ENCODE measurements at places on chromosomes 1 and 21. TPM values are rescaled to one million over a fixed set of nuclear protein-coding genes. Genes with fewer than 3 reads are reported as not detected.

The AMY1B gene
- total RNA-seq = not detected

The HES4 gene
- 2.0 TPM for total RNA-seq

DNA sequence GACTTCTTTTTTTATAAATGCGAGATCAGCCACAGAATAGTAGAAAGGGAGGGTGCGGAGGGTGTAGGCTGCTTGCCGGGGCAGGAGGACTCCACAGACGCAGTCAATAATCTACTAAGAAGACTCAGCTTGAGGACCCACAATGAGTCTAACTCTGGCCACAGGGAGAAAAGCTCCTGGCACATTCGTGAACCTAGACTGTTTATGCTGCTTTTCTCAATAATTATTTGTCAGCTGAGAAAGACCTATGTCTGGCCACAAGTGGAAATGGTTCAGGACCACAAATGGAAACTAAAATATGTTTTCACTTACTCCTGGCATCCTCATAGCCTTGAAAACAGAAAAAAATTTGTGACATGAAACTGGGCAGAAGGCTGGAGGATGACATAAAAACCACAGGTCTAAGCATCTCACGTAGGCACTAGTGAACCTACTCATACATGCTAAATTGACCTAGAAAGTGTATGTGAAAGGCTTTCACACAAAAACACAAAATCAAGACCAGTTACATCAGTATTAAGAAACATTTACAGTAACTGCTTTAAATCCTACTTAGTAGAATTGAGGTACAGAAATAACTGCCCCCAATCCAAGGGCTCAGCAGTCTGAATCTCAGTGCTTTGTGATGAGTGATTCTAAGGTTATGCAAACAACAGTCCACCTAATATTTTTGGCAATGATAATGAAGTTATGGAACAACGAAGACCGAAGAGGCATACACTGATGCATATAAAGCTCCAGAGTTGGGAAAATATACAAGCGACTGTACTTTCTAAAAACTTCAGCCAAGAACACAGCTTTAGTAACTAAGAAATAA lies 159.5 kb downstream of the SLC45A1 start:
- DNase-seq = no peak

- no peak for DNase-seq
Observed at GRCh38 chr1:85459290-85459689, 5.7 kb downstream of the DDAH1 start.

DNA sequence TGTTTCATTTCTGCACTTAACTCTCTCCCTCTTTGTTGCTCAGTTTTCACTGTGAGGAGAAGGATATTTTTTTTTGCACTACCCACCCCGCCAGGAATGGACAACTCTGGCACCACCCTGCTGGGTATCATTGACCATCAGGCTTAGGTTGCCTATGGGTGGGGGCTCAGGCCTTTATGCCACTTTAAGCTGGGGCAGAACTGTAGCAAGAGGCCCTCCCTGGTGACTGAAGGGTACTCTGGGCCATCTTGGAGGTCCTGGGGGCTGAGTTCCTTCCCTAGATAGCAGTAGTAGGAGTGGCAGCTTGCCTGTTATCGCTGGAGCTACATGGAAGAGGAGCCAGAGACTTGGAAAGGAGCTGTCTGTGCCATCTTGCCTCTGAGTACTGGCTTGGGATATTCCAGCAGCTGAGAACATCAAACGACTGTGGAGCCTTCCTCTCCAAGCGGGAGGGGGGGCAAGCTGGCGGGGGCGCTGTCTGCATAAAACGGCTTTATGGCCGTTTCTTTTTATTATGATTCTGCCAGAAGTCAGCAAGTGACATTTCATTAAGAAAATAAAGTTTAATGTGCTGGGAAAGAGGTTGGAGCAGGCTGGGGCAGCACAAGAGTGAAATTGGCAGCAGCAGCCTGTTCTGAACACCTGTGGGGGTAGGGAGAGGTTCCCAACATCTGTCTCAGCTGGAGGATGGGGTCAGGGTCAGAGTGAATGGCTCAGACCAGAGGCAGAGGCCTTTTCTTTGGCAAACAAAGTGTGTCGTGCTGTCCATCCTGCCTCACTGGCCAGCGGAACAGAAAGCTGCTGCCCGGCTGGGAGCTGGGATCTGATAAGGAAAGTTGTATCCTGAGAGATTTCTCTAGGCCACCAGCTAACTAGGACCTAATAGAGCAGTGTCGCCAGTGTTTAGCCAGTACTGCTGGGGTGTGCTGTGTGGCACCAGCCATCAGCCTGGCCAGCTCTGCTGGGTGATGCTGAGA lies 32.9 kb downstream of the TMEM53 start:
- DNase-seq = no peak

DNA sequence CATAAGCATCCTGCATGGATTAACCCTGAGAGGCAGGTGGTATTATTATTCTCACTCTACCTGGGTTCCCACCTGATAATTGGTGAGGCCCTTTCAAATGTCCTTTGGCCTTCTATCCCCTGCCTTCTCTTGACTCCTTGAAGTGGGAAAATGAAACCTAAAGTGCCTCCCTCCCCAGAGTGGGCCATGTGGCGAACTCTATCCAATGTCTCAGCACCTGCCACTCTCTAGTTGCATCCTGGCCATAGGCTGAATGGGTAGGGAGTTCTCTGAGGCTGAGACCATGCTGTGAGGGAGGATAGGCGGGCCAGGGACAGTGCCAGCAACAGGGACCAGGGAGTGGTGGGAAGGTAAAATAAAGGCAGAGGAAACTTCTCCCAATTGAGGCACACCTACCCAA lies 35.3 kb downstream of the ELF3 start:
- DNase-seq = no peak

GRCh38 chr1:228308085-228308601 lies 98.5 kb downstream of the TRIM11 start:
- peak; percentile 35 for DNase-seq

DNA sequence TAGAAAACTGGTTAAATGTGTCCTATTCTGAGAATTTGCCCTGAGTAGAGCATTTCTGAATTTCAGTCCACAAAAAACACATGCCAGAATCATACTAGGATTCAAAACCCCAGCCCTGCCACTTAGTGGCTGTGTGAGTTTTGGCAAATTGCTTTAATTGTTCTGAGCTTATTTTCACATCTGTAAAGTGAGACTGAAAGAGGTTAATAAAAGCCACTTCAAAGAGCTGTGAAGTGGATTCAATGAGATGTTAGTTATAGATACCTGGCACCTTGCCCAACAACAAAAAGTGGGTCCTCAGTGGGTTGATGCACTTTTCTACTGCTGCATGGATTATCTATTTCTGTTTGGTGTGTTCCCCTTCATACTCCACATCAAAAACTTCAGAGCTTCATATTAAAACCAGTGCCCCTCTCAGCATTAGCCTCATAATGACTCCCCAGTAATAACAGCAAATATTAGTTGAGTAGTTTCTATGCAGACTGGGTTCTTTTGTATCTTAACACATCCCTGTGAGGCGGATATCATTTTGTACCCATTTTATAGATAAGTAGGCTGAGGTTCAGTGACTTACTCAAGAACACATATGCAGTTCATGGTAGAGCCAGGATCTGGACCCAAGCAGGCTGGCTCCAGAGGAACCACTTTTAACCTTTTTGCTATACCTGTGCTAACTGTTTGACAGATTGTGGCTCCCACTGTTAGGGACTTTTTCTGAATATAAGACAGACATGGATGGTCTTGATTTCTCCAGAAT lies 14.2 kb upstream of the ADORA3 start:
- no peak for DNase-seq

- no peak for DNase-seq
Observed at GRCh38 chr1:171801487-171801891, 20.0 kb downstream of the METTL13 start.

DNA sequence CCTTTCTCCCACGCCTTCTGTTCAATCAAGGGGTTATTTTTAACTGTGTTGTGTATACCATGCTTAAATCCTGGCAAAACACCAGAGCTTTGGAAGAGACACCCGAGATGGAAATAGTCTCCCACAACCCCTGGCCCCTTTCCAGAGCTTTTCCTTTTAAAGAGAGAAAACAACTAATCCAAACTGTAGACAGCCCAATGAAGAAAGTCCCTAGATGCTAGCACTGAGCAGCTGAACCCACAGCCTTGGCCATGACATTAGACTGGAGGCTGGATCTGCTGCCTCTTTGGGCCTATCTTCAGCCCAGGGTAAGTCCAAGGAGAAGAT lies 64.9 kb upstream of the ARTN start:
- DNase-seq = no peak

GRCh38 chr1:221698579-221699349 lies 43.1 kb downstream of the DUSP10 start:
- DNase-seq = no peak

DNA sequence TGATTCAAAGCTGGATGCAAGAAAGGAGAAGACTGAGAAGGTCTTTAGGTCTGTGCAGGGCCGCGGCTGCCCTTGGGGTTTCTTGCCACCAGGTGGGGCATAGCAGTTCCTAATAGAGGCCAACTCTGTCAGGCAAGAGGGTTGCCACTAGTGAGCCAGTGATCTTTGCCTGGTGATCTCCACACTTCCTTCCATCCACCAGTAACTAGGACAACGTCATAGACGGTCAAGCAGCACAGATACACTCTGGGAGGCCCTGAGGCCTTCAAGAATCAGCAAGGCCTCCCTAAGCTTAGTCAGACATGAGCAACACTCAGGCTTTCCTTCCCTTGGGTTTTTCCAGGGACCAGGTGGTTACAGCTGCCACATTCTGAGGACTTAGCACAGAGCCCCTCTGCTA lies 32.9 kb upstream of the ATP2B4 start:
- no peak for DNase-seq

DNA sequence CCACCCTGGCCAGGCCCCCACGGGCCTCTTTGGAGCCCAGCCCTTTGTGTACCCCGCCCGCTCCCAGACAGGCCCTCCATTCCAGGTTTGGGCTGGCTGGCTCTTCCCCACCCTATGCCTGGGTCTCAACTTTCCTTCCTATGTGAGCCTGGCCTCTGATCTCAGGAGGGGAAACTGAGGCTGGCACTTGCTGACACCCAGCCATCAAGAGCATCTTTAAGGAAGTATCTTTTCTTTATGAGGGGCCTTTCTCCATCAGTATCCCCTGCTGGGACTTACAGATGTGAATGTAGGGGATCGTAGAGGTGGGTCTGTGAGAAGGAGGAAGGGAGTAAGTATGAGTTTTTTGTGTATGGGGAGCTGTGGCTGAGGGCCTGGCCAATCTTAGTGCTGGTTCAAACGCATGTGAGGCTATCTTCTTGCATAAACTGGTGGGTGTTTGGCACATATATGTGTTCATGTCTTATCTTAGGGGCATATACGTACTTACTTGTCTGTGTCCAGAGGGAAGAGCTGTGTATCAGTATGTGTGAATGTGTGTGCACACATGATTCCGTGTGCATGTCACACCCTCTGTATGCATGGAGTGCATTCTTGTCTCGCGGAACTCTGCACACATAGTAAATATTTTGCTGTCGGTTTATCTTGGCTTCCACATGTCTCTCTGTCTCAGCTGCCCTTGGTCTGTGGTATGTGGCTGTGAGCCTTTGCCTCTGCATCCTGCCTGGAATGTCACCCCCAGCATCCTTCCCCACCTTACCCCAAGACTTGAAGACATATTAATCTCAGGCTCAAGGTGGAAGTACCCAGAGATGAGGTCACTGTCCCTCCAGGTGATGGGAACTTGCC lies 5.4 kb downstream of the NECTIN4 start:
- no peak for DNase-seq
